ENCODE measurements at places on chromosomes 7 and 10.
A peak's percentile ranks its signal among the peaks of the same experiment; 100 is the strongest.

DNA sequence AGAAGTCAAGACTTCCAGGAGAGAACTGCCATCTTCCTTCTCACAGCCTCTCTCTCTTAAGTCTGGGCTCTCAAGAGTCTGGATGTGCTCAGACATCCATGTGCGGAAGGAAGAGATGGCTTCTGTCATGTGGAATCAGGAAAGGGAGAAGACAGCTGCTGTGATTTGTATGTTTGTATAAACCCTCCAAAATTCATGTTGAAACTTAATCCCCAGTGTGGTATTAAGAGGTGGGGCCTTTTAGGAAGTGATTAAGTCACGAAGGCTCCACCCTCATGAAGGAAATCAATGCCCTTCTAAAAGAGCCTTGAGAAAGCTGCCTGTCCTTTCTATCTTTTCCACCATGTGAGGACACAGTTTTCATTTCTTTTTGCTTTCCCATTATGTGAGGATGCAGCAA lies 73.9 kb upstream of the PTN start:
- DNase-seq, result no peak

DNA sequence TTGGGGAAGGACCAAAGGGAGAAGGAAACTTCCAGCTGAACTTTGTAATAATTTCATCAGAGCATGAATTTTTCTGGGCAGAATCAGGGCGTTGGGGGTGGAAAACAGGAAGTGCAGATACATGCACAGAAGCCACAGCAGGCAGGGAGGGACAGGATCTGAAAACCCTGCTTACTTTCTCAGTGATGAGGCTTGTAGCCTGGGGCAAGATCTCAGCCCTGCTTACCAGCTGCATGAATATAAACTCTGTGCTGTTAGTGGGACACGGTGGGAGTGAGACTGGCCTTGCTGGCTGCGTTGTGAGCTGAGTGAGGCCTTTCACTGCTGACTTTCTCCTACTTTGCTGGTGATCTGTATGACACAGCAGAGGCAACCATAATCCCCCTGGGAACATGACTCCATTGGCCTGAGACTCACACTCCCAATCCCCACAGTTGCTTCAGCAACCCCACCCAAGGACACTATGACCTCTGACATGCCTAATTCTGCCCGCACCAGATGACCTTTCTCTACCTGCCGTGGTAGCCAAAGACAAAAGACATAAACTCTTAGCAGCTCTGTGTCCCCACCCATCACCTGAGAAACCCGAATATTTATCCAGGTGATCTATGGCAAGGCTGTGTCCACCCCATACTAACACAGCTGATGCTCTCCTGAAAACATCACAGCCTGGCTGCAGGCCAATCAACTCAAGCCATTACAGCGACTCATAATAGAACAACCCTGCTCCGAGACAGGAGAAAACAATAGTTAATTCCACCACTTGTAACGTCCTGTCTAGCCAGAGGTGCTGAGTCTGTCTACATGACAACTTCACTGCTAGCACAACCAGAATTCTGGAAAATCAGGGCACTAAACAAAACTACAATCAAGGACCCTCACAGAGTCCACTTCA lies 190.7 kb upstream of the CHRM2 start:
- no peak for DNase-seq

DNA sequence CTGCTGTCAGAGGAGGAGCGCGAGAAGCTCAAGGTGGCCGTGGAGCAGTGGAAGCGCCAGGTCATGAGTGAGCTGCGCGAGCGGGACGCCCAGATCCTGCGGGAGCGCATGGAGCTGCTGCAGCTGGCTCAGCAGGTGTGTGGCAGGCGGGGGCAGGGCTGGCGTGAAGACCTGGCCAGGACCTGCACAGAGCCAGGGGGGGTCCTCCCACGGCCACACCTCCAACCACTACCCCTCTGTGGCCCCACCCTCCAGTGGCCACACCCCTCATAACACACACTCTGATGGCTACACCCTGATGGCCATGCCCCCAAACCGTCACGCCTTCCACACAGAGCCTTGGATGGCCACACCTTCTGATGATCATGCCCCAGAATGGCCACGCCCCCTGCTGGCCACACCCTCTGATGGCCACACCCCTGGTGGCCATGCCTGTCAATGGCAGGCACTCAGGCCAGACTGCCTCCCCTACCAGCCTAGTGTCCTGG lies 23.4 kb upstream of the DPYSL4 start:
- no peak for DNase-seq

GRCh38 chr10:34959321-34959720 lies 130.8 kb downstream of the CUL2 start:
- DNase-seq, result no peak

DNA sequence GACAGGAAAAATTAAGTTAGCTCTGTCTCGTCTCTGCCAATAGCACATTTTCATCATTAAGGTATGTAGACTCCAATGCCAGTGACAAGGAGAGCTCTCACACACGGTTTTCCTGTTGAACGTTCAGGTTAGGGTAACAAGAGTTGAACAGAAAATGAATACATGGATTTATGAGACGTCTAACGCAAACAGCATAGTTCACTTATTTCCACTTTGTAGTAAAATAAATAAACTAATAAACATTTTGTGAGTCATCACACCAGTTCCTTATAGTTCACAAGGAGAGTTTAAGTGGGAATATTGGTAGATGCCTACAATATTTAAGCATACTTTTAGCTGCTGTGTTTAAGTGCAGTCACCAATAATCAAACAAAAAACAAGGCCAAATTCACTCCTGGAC lies 21.1 kb downstream of the DRGX start:
- DNase-seq, result no peak

DNA sequence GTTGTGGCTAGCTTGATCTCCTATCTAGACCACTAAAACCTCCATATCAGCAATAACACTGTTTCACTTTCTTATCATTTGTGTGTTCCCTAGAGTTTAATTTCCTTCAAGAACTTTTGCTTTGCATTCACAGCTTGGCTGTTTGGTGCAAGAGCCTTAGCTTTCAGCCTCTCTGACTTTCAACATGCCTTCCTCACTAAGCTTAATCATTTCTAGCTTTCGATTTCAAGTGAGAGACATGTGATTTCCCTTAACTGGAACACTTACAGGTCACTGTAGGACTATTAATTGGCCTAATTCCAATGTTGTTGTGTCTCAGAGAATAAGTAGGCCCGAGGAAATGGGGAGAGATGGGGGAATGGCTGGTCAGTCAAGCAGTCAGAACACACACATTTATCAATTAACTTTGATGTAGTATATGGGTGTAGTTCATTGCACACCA lies 10.6 kb upstream of the BPGM start:
- no peak for DNase-seq

- no peak for DNase-seq
Measured at GRCh38 chr7:80153446-80153845, 18.8 kb downstream of the GNAI1 start.

GRCh38 chr7:26212921-26213718 lies 11.6 kb downstream of the CBX3 start:
- DNase-seq, result no peak

DNA sequence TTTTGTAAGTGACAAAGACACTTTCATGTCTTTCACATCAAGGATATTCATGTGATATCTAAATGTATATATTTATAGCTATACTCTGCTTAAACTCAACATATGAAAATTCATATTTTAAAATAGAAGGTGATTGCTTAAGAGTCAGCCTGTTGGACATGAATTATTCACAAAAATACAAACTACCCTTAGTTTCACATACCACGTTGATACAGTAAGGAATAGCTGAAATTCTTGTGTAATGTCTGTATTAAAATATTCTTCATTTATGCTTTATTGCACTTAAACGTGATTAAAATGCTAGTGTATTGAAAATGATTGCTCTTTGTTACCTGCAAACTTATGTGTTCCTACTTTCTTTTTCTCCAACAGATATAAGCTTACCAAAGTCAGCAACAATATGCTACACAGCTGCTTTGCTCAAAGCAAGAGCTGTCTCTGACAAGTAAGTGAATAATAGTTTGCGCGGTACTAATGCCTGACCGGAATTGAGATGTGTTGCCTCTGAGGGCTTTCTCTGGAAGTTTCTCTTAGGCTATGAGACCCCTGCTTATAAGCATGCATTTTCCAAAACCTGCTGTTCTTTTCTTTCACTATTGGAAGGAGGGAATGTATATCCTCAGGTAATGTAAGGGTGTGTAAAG lies 133.8 kb downstream of the WNT2 start:
- DNase-seq, result no peak

DNA sequence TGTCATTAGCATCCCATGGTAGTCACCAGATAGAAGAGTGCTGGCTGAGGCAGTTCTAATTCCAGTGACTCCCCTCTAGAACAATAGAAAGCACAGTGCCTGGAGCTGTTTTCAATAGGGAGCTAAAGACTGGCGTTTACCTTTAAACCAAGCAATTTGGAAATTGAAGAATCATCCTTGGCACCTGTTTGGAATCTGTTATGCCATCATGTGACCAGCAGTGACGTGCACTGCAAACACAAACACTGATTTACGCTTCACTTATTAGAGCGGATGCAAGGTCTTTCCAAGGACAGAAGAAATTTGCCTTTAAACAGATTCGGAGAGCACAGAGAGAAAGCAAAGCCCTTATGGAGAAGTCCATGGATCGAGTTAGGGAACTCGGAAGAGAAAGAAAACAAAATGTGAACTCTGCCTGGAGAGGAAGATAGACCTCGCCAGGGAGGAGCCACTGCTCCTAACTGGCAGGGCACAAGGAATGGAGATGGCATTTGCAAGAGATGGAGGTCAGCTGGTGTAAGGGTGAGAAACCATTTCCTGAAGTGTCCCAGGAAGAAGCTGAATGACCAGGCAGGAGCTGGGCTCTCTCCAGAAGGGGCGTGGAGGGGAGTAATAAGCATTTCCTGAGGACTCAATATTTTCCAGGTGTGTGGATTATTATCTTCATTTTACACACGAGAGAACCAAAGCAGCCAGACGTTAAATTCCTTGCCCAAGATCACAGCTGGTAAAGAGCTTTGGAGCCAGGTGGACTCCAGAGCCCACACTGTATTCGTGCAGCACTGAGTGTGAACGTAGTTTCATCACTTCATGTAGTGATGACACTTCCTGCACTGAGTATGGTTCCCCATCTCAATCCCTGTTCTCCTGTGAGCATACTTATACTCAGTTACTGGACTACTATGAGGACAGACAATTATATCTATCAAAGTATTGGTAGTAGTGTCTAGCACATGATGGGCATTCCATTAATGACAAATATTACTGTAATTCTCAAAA lies 97.7 kb downstream of the CUBN start:
- DNase-seq, result no peak

DNA sequence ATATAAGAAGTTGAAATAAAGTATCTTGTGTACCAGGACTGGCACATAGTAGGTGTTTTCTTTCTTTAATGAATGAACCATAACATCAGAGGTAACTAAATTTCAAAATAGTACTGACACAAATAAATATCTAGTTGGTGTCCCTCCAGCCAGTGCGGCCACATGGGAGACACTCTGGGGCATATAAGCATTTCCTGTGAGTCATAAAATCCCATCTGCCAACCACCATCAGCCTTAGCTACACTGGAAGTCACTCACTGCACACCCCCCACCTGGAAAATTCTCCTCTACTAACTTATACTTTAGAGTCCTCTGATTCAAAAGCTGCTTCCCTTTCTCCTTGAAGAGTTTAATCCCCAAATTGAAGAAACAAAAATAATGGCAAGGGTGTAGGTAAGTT lies 32.5 kb downstream of the DYDC1 start:
- DNase-seq, result no peak

- DNase-seq, result no peak
Measured at GRCh38 chr10:6083523-6084475, 5.0 kb upstream of the RBM17 start.

DNA sequence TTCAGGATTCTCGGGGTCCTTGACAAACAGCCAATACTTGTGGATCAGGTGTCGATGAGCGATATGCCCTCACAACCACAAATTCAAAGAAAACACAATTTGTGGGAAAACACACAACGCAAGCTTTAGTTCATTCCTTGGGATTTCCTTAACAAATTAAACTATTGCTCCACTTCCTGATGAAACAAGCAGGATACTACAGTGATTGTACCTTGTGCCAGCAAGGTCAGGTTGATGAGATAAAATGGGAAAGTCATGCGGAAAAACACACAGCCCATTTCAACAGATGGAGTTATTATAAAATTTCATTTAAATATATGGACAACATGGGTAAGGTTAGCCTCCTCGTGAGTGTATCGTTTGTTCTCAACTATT lies 8.8 kb upstream of the RHOBTB1 start:
- no peak for DNase-seq

DNA sequence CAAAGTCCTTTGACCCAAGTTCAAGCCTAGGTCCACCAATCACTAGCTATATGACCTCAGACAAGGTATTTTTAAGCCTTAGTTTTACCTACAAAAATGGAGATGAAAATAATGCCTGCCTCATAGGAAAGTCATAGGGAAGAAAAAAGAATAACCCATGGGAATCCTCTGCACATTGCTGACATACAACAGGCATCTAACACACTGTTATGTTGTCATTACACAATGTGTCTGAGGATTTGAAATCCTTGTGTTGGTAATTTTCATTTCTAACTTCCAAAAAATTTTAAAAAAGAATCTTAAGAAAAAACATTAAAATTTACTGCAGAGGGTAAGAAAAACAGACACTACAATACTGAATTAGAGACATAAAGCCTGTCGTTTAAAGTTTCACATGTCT lies 5.7 kb downstream of the ANK3 start:
- no peak for DNase-seq

DNA sequence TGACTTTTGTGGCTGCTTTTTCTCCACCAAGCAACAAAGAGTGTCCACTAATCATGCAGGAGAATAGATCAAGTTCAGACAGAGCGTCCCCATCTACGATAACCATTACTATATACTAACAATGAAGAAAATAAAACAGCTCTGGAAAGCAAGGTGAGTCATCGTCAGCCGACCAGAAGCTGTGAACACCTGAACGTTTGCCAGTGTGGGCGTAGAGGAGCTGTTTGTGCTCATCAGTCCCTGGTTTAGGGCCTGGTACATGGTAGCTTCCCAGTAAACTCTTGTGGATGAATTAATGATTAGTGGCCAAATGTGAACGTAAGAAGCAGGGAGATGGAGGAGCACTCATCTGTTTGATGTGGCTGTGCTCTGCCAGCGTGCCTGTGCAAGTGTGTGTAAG lies 180.7 kb downstream of the EVX1 start:
- no peak for DNase-seq

- DNase-seq, result peak; percentile 29
Measured at GRCh38 chr7:5634107-5634950, 147.1 kb downstream of the RNF216 start.

DNA sequence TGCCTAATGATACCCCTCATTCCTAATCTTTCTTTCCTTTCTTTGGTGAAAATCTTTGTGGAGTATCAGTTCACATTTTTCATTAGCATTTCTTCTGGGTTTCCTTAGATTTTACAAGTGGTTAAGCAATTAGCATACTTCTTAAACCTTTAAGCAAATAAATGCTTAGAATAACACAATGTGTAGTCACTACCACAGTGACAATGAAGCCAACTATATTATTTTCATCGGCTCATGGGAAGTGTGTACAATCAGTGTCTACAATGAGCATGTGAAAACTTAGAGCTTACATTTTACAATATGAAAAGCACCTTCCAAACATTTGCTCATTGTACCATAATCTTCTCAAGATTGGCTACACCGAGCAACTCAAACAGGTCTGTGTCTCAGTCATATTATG lies 176.2 kb upstream of the PLXNA4 start:
- DNase-seq, result no peak

All from C1 segment of cervical spinal cord (tissue), 14 donors.